ENCODE measurements at places on chromosomes 2 and 18. TPM values are rescaled to one million over a fixed set of nuclear protein-coding genes. Genes with fewer than 3 reads are reported as not detected.

Gene UGT1A7
- not detected for total RNA-seq

Gene GPR35
- total RNA-seq, result 2.3 TPM

Gene LINC00305
- not detected for total RNA-seq

Gene IL1B
- 50.5 TPM for total RNA-seq

Gene APCDD1
- total RNA-seq, result 119 TPM

Gene AMER3
- total RNA-seq, result not detected

Gene GKN1
- not detected for total RNA-seq

Gene WIPF1
- 20.9 TPM for total RNA-seq

Gene PPIL3
- 14.7 TPM for total RNA-seq

Gene CCDC142
- 31.4 TPM for total RNA-seq

DNA sequence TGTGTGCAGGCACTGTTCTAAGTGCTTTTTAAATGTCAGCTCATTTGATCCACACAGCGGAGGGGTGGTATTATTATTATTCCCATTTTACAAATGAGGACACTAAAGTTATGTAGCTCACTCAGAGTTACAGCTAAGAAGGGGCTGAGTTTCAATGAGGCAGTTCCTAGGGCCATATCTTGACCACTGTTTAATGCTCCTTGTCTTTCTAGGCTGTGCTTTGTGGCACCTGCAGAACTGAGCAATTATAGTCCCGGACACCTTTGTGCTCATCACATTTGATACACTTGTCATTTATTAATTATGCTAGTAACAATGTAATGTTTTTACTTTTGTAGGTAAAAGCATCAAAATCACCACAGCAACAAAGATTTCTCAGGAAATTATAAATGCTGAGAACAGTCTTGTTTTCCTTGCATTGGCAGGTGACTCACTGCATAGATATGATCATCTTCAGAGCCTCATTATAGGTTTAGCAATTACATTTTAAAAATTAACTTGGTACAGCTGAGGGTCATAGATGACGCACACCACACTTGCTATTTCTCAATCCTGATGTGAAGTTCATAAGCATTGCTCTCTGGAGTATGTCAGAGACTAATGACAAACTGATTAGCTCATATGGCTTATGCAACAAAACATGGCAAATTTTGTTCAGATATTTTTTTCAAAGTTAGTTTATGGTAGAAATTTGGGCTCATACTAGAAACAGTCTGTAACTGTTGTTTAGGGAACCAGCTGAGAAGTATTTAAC, 366.8 kb downstream of the TGIF1 start:
- DNase-seq, result no peak

DNA sequence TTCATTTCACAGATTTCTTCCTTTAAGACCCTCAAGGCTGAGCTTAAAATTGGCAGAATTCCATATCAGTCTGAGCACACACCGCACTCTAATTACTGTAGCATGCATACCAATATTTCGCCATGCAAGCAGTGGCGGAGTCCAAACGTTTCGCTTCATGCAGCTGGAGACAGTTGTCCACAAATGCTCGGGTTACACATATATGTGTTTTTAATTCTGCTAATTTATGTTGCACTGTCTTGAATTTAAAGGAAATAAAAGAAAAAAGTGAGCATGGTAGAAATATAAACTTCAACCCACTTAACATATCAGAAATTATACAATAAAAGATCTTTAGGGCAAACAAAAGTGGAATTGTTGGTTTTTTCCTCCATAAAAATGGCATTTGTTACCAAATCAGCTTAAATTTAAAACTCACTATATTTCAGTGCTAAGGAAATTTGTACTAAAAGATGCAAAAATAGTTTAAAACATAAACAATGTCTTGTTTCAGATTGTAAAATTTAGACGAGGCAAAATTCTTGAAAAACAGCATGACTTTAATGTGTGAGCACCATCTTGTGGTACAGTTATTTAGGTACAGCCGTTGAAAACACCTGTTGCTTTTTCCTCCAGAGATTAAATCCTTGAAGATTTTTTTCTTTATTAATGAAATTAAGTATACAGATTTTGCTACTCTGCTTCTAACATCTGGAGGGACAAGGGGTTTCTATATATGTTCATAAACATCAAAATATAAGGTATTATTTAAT, 24.1 kb upstream of the KANSL1L start:
- no peak for DNase-seq

DNA sequence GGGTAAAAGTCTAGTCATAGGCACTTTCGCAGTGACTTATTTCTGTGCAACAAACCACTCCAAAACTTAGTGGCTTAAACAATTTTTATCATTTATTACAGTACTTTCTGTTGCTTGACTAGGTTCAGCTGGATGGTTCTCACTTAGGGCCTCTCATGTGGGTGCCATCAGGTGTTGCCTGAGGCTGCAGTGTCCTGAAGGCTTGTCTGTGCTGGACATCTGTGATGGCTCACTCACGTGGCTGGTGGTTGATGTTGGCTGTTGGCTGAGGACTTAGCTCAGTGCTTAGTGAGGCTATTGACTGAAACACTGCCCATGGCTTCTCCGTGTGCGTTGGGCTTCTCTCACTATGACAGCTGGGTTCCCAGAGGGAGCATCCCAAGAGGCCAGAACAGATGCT, 81.4 kb upstream of the GCFC2 start:
- DNase-seq, result no peak

GRCh38 chr18:57004366-57005121, 142.3 kb upstream of the BOD1L2 start:
- DNase-seq, result no peak

DNA sequence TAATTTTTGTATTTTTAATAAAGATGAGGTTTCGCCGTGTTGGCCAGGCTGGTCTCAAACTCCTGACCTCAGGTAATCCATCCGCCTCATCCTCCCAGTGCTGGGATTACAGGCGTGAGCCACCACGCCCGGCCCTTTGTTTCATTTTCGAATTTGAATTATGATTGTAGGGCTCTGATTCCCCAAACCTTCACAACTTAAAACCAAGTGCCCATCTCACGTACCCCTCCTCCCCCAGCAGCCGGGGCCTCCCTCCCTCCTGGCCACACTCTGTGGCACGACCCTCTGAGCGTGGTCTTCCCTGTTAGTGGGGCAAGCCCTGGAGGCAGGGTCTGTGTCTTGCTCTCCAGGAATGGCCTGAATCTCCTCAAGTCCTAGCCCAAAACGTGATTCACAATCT, 166.5 kb downstream of the ASB1 start:
- DNase-seq, result no peak

- no peak for DNase-seq
These were observed 34.2 kb upstream of the MLPH start for GRCh38 chr2:237452861-237453260.

GRCh38 chr2:5495586-5495985, 196.6 kb upstream of the SOX11 start:
- DNase-seq, result no peak

DNA sequence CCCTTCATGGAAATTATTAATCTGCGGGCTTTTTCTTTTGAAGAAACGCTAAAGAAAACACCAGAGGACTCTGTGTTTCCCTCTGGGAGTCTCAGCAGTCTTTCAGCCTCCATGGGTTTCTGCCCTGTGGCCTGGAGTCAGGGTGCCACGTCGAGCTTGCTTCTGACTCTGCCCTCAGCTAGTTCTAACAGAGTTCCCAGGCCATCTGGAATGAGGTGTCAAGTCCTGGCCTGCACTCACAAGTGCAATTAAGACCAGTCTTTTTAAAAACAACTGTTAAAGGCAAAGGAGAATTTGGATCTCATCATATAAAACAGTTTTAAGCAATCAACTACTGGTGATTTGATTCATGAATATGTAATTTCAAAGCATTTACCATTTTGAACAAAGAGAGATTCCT, 157.3 kb downstream of the RHBDD1 start:
- DNase-seq, result no peak

- DNase-seq, result no peak
These were observed 59.9 kb upstream of the PID1 start for GRCh38 chr2:229330952-229331351.

GRCh38 chr18:63071701-63072141, 247.8 kb downstream of the BCL2 start:
- DNase-seq, result no peak

GRCh38 chr18:77223653-77224052, 26.0 kb upstream of the GALR1 start:
- DNase-seq, result no peak

DNA sequence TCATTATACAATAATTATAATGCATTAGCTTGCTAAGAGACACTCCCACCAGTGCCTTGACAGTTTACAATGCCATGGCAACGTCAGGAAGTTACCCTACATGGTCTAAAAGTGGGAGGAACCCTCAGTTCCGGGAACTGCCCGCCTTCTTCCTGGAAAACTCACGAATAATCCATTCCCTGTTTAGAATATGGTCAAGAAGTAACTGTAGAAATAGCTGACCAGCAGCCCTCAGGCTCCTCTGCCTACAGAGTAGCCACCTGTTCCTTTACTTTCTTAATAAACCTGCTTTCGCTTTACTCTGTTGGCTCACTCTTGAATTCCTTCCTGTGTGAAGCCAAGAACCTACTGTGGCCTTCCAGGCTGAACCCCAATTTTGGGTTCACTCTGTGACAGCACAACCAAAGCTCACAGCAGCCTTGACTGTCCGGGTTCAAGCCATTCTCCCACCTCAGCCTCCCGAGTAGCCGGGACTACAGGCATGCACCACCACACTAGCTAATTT, 20.0 kb upstream of the PTPN2 start:
- DNase-seq, result no peak

DNA sequence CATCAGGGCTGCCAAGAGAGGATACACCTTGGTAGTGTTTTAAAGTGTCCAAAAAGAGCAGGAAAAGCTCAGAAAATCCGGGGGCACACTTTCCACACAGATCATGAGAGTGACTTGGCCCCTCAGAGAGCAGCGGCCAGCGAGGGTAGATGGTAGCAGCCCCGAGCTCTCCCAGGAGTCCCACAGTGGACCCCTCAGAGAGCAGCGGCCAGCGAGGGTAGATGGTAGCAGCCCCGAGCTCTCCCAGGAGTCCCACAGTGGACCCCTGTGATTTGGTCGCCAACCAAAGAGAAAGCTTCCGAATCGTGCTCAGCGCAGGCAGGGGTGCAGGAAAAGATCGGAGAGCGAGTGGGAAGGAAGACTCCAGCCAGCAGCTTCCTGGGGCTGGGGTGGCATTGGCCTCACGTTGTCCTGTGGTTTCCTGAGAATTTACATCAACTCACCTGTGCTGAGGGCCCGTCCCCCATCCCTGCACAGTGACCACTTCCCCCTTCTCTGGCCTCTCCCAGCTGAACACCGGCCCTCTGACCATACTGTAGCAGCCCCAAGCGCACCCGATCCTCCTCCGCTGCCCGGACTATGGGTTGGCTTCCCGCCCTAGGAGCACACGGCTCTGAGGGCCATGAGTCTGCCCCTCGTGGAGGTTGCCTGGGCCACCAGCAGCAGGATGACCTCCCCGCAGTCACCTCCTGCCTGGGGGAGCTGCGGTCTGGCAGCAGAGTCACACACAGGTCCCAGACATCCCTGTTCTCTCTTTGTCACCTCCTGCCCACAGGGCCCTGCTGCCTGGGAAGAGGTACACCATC, 33.7 kb downstream of the MTERF4 start:
- no peak for DNase-seq

DNA sequence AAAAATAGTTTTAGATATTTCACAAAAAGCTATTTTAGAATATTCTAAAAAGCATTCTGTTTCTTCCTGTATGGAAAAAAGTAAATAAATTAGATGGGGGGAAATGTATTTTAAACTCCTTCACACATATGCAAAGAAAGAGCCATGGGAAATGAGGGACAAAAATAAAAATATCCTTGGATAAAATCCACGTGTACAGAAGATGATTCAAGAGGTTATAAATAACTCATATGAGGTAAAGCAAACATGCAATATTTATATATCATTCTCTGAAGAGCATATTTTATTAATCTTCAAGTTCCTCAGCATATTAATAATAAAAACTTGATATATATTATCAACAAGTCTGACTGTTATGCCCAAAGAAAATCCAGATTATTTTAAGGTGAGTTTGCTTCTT, 8.8 kb upstream of the GFPT1 start:
- no peak for DNase-seq

- no peak for DNase-seq
These were observed 820 bp downstream of the TMBIM1 start for GRCh38 chr2:218291318-218292047.

DNA sequence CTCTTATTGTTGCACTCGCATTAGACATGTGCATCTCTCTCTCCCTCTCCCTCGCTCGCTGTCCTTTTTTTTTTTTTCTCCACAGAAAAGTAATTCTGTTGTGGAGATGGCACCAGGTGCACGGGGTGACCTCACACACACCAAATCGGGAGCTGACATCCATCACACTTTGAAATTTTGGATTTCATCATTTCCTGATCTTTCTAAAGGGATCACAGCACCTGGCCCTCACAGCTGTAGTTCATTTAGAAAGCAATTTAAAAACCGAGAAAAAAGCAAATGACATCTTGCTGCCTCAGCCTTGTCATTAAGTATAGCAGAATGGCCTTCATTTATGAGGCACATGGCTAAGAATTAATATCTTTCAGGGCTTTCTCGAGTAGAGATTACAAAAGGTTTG, 717.2 kb downstream of the RNF144A start:
- DNase-seq, result no peak

- no peak for DNase-seq
These were observed 3.3 kb downstream of the ST6GAL2 start for GRCh38 chr2:106882673-106883072.

GRCh38 chr2:209591021-209591420, 167.2 kb downstream of the MAP2 start:
- DNase-seq, result no peak

- DNase-seq, result no peak
These were observed 47.9 kb upstream of the CCDC150 start for GRCh38 chr2:196591621-196592022.

- DNase-seq, result no peak
These were observed 63.7 kb upstream of the DNAJC10 start for GRCh38 chr2:182652326-182652725.

DNA sequence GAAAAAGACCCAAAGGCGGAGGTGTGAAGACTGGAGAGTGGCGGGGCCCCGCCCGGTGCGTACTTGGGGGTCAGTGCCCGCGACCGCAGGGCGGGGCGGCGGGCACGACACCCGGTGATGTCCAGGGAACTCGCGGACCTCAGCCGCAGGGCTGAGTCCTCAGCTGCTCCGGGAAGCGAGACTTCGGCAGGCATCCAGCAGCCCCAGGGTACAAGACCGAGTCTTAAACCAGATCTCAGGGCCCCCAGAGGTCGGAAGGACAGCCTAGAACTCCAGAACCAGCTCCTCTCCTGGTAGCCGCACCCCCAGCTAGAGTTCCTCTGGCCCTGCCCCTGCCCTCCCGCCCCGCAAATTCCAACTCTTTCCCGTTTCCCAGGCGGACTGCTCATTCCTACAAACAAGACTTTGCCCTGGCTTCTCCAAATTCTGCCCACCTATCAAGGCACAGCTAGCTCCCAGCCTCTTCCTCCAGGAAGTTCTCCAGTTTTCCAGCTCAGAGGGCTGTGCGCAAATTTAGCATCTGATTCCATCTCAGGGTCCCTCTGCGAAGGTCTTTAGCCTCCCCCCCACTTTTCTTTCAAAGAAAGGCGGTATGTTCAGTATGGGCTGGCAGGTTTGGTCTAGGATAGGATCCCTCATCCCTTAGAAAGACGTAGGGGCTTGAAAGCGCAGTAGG, 26.0 kb upstream of the NOTO start:
- DNase-seq, result no peak

All from omental fat pad (tissue), 4 donors.